Occipital lobe (tissue), 3 donors: ENCODE measurements at places on chromosomes 7 and 10.

DNA sequence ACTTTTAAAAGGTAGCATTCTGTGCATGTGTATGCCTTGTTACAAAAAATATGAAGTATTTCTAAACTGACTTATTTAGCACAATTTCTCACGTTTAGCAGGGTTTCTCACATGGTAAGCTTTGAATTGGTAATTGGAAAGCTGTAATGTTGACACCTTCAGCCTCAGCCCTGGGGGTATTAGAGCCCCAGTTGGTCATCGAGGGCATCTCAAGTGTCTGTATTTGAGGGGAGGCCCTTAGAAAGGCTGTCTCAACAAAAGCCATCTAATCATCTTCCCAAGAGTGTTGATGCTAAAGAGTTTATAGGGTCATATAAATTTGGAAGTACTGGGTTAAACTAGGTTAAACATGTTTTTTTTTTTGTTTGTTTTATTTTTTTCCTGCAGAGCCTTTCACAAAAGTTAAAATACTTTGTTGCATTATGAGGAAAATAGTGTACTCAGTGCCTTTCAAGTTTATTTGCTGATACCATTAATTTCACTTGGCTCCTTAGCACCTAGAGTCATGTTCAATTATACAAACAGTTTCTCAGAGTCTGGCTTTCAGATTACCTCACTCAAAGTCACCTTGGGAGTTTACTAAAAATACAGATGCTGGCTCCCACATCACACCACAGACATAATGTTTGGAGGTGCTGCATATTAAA, 134.0 kb downstream of the CD36 start:
- no peak for DNase-seq

- peak; percentile 25 for DNase-seq
These were observed 114.0 kb upstream of the COBL start for GRCh38 chr7:51430480-51431086.

GRCh38 chr7:71707041-71707440, 575.1 kb downstream of the GALNT17 start:
- DNase-seq: no peak

GRCh38 chr7:24812305-24812945, 55.2 kb upstream of the GSDME start:
- DNase-seq: no peak

DNA sequence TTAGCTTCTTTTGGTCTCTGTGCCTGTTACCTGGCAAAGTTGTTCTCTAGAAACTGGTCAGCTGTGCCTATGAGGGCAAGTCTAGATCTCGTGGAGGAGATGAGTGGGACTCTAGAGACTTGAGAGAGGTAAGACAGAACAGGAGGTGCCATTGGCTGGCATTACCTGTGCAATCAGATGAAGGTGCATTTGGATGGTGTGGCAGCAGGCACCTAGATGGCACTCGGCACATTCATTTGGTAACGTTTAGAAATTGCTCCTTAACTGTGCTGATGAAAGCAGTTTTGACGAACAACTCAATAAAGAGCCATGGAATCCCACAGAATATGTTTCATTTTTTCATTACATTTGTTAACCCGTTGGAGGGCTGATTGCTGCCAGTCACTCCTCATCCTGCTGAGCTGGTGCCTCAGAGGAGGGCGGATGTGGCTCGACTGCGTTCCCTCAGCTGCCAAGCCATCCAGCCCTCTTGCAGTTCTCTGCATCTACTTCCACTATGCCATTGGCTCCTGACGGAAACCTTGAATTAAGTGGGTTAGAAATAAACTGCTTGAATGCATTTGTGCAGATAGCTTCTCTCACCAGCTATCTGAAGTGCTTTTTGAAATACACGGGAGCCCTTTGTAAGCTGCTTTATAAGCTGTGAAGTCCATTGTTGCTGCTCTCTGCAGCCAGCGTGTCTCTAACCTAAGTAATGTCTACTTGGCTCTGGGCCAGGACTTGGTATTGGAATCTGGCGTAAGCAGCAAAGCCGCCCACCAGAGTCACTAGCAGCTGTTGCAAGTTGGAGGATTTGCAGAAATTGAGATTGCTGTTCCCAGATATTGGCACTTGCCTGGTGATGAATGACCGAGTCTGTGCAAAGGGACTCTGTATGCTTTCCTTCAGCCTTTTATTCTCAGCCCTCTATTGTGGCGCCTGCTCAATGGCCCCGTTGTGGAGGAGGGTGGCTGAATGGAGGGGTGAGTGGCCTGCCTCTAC, 87.4 kb downstream of the LRRC4 start:
- DNase-seq: peak; percentile 78

DNA sequence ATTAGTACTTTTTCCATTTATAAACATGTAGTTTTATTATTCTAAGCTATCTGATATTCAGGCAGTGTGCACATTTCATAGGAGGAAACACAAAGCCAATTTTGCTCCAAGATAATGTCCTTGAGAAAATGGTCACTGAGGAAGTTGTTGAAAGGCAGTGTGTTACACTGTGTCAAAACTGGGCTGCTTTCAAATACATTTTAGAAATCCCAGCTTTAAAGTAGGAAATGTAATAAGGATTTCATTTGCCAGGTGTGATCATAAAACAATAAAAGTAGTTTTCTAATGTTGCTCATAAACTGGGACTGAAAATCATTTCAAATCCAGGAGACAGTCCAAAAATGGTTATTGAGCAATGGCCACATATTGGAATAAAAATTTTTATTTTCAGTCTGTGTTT, 80.1 kb downstream of the WDR37 start:
- no peak for DNase-seq

- no peak for DNase-seq
These were observed 1.6 kb upstream of the PILRA start for GRCh38 chr7:100371561-100372171.

DNA sequence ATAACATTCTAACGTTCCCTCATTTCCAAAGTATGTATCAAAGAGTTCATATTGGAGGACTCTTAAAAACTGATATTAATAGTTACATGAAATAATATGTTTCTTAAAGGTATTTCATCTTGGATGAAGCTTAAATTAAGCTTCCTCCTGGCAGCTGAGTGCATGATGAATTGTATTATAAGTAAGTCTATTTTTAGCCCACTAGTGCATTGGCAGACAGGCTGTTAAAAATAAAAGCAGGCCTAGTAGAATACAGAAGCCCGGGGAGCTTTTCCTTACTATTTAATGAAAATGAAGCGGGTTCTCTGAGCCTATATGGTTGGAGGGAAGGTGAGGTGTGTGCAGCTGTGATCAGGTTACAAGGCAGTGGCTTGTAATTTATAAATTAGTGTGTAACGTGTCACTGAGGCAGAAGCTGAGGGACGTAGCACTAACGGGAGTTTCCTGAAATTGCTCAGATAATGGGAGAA, 130.7 kb upstream of the KMT2E start:
- DNase-seq: no peak

DNA sequence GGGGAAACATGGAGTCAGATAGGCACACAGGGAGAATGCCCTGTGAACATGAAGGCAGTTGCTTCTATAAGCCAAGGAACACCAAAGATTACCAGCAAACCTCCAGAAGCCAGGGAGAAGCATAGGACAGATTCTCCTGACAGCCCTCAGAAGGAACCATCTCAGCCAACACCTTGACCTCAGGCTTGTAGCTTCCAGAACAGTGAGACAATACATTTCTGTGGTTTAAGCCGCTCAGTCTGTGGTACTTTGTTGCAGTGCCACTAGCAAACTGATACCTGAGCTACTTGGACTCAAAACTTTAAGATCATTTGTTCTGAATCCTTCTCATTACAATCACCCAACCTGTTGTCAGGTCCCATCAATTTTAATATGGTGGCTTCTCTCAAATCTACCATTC, 31.2 kb downstream of the ABLIM1 start:
- no peak for DNase-seq

GRCh38 chr7:83455612-83456011, 193.3 kb downstream of the SEMA3E start:
- no peak for DNase-seq

- no peak for DNase-seq
These were observed 20.2 kb upstream of the SEM1 start for GRCh38 chr7:96729820-96730219.

GRCh38 chr10:18162021-18162627, 21.9 kb downstream of the CACNB2 start:
- DNase-seq: no peak

GRCh38 chr10:60339757-60340156, 49.9 kb downstream of the ANK3 start:
- no peak for DNase-seq

GRCh38 chr7:140165422-140165821, 11.4 kb downstream of the KDM7A start:
- DNase-seq: no peak

GRCh38 chr7:141160246-141160860, 86.5 kb downstream of the TMEM178B start:
- no peak for DNase-seq

DNA sequence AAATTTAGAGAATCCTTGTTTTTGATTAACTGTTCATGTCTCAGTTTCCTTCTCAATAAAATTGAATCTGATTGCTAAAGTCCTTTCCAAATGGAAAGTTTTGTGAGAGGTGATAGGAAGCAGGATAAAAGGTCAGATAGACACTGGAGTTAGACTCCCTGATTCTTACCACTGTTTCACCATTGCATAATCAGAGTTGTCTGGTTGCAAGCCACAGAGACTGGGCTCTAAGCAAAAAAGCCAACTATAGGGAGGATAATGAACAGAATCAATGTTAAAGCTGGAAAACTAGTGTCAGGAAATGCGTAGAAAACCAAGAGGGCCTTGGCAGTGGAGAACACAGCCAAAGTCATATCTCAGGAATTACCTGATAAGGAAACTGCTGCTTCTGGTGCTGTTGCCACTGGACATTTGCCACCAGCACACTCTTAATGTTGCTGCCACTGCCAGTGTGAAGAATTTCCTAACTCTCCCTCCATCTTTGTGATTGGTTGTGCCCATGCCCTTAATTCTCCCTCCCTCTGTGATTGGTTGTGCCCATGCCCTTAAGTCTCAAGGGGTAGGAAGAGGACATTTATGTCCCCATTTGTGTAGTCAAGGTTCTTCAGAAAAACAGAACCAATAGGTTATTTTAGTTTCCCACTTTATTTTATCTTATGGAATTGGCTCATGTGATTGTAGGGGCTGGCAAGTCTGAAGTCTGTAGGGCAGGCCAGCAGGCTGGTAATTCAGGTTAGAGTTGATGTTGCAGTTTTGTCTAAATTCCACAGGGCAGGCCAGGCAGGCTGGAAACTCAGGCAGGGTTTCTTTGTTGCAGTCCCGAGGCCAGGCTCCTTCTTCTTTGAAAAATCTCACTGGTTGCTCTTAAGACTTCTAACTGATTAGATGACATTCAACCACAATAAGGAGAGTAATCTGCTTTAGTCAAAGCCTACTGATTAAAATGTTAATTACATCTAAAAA, 639.0 kb downstream of the REEP3 start:
- no peak for DNase-seq

DNA sequence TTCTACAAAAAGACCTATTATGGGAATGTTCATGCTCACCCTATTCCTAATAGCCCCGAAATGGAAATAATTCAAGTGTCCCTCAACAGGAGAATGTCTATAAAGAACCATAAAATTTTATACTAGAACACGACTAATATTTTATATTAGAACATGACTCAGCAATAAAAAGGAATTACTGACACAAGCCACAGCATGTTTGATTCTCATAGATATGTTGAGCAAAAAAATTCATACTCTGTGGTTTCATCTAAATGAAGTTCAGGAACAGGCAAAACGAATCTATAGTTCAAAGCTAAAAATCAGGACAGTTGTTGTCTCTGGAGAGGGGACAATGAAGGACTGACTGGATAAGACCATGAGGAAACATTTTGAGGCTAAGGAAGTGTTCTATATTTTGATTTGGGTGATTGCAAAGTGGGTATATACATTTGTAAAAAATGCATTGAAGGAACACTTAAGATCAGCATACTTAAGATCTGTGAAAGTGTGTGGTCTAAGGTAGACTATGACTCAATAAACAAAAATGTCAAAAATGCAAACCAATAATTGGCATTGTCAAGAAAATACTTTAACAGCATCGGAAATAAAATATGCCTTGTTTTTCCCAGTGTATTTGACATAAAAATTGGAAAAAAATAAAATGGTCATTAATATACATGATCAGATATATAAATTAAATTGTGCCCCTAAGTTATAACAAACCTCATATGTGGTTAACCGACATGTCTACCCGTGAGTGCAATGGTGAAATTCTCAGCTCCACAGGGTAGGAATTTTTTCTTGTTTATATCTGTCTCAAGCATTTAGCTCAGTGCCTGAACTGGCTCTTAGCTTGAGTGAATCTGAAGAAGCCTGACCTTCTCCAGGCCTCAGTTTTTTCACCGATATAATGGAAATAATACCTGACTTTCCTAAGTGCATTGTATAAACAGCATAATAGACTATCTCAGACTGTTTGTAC, 124.9 kb upstream of the CTTNBP2 start:
- DNase-seq: no peak

GRCh38 chr7:130721486-130722277, 12.3 kb downstream of the KLF14 start:
- DNase-seq: peak; percentile 21

- no peak for DNase-seq
These were observed 13.5 kb upstream of the ELMO1 start for GRCh38 chr7:37462138-37462537.

- DNase-seq: no peak
These were observed 58.5 kb downstream of the PHYHIPL start for GRCh38 chr10:59234816-59235429.

DNA sequence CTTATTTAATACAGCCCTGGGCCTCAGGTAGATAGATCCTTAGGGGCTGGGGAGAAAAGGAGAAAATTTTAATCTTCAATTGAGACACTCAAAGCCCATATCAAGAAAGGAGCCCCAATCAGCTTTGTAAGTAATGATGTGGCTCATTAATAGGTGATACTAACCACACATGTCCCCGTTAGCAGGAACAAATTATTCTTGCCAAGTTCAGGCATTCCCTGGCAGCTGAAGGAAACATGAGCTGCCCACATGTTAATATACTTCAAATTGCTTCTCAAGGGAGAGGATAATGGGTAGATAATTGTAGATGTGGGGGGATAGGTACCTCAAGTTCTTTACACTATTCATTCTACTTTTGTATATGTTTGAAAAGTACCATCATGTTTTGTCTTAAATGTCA, 14.5 kb downstream of the IFIT5 start:
- DNase-seq: no peak

GRCh38 chr7:108592646-108593201, 23.1 kb downstream of the DNAJB9 start:
- DNase-seq: peak; percentile 12

GRCh38 chr7:158779061-158780000, 50.0 kb downstream of the ESYT2 start:
- DNase-seq: no peak

DNA sequence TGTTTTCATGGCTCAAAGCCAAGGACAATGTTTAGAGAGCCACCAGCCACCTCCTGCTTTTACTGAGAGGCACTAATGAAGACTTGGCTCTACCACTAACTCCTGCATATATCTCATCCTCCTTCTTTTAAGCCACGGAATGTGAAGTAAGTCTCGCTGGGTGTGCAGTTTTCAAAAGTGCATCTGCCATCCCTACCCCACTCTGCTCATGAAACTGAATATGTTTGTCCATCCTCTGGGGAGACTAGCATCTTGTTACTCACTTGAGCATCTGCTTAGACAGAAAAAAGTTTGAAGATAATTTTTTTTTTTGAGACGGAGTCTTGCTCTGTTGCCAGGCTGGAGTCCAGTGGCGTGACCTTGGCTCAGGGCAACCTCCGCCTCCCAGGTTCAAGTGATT, 40.8 kb downstream of the EPDR1 start:
- DNase-seq: no peak
